ENCODE measurements at places on chromosomes 4 and X.

DNA sequence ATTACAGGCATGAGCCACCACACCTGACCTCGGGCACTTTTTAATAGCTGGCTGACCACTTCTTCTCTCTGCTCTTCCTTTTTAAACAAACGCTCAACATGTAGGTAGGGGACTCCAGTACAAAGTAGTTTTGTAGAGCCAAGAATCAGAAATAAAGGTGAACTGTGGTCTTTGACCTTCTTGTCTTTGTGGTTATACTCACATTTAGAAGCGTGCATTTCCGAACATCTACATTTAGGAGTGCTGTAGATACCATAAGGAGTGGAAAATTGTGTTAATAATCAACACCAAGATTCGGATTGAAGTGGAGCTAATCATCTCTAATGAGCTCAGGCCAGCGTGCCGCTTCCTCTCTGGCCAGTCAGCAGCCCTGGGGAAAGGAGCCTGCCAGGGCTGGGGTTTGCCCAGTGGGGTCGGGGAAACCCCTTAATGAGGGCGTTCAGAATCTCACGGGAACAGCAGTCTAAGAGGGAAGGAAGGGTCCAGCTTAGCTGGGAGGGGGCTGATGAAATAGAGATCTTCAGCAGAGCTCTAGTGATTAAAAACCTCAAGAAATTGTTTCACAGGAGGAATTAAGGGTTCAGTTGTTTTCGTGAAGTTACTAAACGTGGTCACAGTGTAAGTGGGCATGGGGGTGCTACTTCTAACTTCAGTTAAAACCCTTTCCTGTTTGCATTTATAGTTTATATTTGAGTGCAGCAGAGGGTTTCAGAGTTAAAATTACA lies 81.2 kb downstream of the GAB1 start:
- no peak for DNase-seq

GRCh38 chr4:53618321-53618720 lies 27.0 kb upstream of the LNX1 start:
- no peak for DNase-seq

DNA sequence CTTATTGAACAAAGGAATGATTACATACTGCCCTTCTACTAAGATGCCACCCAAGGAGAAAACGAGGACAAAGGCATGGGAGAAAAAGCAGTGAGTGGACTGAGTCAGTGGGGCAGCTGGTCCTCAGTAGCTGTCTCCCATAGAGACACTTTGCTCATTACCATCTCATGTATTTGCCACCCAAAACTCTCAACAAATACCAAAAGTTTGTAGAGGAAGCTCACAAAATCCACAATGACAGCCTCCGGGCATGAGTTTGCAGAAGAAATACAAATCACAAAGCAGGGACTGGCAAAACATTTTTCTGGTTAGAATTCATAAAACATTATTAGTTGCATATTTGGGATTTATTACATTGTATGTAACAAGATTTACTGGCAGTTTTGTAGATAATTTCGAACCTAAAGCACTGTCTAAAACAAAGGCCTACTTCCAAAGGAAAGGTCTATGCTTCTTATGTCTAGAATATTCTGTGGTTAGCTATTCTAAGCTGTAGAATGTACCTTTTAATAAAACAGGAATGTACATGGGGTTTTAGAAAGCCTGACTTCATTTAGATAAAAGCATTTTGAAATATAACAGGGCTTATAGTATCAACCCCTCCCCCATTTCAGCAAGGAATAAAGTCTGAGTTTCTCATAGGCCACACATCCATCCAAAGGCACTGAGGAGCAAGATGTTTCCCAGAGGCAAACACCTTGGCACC lies 17.7 kb downstream of the PCDH18 start:
- DNase-seq, result no peak

DNA sequence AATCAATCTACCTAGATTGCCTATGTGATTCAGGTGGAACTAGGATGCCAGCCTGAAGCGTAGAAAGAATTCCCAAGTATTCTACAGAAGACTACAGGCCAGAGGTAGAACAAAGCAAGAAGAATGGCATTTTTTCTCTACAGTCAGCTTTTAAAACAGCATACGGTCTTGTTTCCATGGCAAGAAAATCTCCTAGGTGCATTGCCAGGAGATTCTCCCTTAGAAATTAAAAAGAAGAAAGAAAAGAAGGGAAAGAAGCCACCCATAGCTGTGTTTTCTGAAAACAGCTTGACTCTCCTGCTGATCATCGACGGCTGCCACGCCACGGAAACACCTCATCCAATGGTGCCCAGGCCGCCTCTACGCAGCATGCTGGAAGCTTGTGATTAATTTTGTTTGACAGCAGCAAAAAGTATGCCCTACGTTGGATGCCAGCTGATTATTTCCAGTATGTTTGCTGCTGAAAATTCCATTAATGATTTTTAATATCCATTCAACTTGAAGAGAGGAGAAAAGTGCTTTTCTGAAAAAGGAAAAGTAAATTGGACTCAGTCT lies 24.1 kb downstream of the ANK2 start:
- no peak for DNase-seq

DNA sequence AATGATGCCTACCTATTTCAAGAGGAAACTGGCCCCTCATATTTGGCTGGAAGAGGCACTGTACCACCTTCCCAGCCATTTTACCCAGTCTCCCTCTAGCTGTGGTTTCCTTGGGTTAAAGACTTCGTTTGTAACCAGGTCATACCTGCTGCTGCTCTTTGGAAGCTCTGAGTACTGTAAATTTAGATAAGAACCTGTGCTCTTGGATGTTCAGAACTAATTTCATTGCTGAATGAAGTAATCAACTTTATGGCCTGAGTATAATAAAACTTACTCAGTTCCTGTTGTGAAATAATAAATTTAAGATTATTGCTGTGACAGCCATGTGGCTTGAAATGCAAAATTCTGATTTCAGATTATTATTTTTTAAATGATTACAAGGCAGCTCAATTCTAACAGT lies 12.2 kb downstream of the MTTP start:
- no peak for DNase-seq

- no peak for DNase-seq
Observed at GRCh38 chr4:21454201-21454600, 494.4 kb downstream of the KCNIP4 start.

GRCh38 chr4:184792950-184793555 lies 32.7 kb downstream of the ACSL1 start:
- peak; percentile 51 for DNase-seq

- DNase-seq, result no peak
Observed at GRCh38 chr4:179584101-179584500, 2141.9 kb upstream of the AGA start.

DNA sequence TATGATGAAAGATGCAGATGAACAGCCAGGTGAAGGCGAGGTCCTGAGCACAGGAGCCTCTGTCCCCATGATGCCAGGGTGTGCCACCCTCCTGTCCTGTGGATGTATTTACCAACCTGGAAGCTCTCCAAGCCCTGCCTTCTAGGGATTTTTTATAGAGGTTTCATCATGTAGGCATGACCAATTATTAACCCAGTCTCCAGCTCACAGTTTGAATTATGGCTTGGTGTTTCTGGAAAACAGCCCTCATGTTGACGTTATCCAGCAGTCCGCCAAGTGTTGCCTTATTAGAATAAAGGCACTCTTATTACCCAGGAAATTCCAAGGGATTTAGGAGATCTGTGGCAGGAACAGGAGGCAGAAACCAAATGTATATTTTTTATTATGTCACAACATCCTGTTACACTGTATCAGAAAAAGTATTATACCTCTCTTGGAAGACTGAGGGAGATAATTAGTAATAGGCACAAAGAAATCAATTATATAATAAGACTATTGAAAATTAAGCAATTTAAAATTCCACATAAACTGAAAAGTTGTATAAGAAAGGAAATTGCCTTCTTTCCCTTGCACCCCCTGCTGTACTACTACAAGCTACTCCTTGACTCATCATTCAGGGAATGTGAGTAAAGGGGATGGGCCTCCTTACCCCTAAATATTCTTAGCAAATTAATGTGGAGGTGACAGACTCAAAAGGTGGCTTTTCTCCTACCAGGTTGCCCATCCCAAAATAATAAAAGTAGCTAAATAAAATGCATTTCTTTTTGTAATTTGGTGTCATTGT lies 129.6 kb downstream of the ZNF330 start:
- no peak for DNase-seq

All from stimulated activated CD8-positive, alpha-beta memory T cell treated with anti-CD3 and anti-CD28 coated beads, Interleukin-15, amount 100 ng/mL, for 4 hours (primary cell).